A549 treated with CpdA at 1 μM for 4 hours (cell line): ENCODE measurements at places on chromosomes 7 and 10. TPM values are rescaled to one million over a fixed set of nuclear protein-coding genes. Genes with fewer than 3 reads are reported as not detected.

The RARRES2 gene
- total RNA-seq: not detected in 5 replicates

The IL6 gene
- total RNA-seq: 1.4 to 7.2 TPM (median 2.4 TPM) in 5 replicates

The MBLAC1 gene
- 2.5 to 3.5 TPM (median 2.9 TPM) in 5 replicates for total RNA-seq

The SPDYE18 gene
- total RNA-seq: 0.15 TPM in 2 of 5 replicates, not detected in the others

The LRRD1 gene
- total RNA-seq: not detected in 5 replicates

The SUN3 gene
- 0.15 to 0.91 TPM in 2 of 5 replicates, not detected in the others for total RNA-seq

The PIK3AP1 gene
- 0.36 to 0.92 TPM (median 0.66 TPM) in 5 replicates for total RNA-seq

The PDE6C gene
- not detected in 5 replicates for total RNA-seq

The CTAGE6 gene
- not detected in 5 replicates for total RNA-seq

The C10orf53 gene
- not detected in 5 replicates for total RNA-seq

The ATG9B gene
- 0.64 to 0.97 TPM (median 0.86 TPM) in 5 replicates for total RNA-seq

The OR13A1 gene
- not detected in 5 replicates for total RNA-seq

The SAP25 gene
- total RNA-seq: 0.61 to 0.85 TPM (median 0.71 TPM) in 5 replicates
